CD4-positive, alpha-beta T cell (primary cell): ENCODE measurements at places on chromosomes 2 and 18.
A peak's percentile ranks its signal among the peaks of the same experiment; 100 is the strongest.

- no peak for DNase-seq
Measured at GRCh38 chr2:3451169-3451568, 68.2 kb downstream of the ADI1 start.

DNA sequence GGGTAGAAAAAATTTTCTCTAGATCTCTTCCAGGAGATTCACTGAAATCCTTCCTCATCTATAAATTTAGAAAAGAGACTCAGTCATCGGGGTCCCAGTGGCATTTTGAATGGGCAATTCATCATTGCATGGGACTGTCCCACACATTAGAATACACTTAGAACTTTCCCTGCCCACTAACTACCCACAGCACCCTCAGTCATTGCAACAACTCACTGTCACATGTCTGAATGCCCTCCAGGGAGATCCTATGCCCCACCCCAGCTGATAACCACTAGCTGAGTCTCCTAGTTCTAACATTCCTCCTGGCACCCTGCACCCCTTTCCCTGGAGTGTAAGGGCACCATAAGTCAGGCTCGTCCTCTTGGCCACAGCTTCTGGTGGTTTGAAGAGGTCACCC is 89.6 kb downstream of the INSIG2 start:
- DNase-seq: no peak

DNA sequence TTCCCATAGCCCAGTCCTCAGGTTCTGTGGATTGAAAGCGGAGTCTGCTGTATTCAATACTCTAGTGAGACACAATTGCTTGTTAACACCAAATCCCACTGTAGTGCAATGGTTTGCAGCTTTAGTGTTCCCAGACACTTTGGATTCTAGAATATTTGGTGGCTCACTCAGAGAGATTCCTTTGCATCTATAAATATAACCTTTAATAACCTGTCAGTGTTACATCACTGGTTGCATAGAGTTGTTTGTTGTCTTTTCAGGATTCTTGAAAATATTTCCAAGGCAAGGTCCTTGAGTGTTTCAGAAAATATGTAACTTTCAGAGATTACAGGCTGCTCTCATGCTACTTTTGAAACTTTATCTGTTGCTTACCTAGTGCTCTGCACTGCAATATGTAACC is 157.5 kb downstream of the ZEB2 start:
- DNase-seq: no peak

DNA sequence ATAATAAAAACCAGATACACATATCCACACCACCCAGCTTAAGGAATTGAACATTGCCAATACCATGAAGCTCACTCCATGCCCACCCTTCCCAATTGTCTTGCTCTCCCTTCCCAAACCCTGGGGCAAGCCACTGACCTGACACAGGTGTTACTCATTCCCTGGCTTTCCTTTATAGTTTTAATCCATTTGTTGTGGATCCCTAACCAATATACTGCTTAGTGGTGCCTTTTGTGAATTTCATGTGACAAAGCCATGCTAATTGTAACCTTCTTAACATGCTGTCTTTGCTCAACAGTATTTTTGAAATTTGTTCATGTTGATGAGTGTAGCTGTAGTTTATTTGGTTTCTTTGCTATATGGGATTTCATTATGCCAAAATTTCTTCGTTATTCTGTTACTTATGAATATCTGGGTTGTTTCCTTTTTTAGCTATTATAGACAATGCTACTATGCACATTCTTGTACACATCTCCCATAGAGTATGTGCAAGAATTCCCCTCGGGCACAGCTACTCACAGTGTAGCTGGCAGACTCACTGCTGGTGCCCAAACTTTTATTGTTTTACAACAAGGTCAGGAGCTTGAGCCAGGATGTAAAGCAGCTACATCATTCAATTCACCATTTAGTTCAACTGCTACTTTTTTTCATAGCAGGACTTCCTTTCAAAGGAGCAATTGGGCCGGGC is 90.8 kb upstream of the ATL2 start:
- no peak for DNase-seq

- peak; percentile 49 for DNase-seq
Measured at GRCh38 chr2:218257390-218257981, 3.3 kb upstream of the GPBAR1 start.

- no peak for DNase-seq
Measured at GRCh38 chr2:3959372-3959771, 256.0 kb downstream of the DCDC2C start.

GRCh38 chr2:160367887-160368286 is 125.7 kb downstream of the RBMS1 start:
- peak; percentile 33 for DNase-seq

- DNase-seq: no peak
Measured at GRCh38 chr2:171763602-171764001, 76.3 kb downstream of the DYNC1I2 start.

DNA sequence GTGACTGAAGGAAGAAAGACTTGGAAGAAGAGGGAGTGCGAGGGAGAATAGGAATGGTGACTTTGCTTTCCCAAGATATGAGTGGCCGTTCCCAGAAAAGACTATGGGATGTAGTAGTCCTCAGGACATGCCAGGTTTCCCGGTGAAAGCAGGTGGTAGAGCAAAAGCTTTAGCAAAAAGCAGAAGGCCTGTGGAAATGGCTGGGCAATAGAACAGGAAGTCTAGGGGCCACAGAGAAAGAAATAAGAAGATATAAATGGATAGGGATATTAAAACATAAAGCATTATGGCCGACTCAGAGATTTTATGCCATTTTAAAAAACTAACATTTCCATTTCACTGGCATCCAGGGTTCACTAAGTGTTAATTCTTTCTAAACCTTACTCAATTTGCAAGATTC is 1.2 kb upstream of the SERPINB13 start:
- DNase-seq: no peak

GRCh38 chr2:164655750-164656149 is 34.5 kb upstream of the GRB14 start:
- DNase-seq: no peak

GRCh38 chr2:88227446-88227845 is 57.3 kb downstream of the THNSL2 start:
- no peak for DNase-seq

GRCh38 chr2:197079414-197079813 is 152.9 kb upstream of the PGAP1 start:
- DNase-seq: no peak
